Fibroblast of upper back skin (primary cell): ENCODE measurements at places on chromosomes 6 and 20.

DNA sequence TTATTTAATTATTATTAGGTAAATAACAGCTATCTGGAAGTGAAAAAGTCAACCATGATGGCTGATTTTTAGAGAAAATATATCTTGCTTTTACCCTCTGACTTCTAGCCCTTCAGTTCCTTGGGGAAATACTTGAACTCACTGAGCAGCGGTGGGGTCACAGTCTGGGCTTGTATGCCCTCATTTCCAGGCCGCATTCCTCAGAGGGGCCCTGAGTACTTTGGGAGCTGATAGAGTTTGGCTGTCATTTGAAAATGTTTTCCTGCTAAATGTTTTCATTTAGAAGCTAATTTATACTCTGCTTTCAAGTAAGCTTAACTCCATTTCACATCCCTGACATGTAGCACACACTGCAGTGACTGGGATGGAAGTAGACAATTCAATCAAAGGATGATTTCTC, 1028.5 kb downstream of the KIF16B start:
- no peak for DNase-seq

- peak; percentile 64 for DNase-seq
Measured at GRCh38 chr6:11632795-11633511, 95.4 kb downstream of the TMEM170B start.

- peak; percentile 12 for DNase-seq
Measured at GRCh38 chr20:5779071-5779900, 29.1 kb downstream of the SHLD1 start.

DNA sequence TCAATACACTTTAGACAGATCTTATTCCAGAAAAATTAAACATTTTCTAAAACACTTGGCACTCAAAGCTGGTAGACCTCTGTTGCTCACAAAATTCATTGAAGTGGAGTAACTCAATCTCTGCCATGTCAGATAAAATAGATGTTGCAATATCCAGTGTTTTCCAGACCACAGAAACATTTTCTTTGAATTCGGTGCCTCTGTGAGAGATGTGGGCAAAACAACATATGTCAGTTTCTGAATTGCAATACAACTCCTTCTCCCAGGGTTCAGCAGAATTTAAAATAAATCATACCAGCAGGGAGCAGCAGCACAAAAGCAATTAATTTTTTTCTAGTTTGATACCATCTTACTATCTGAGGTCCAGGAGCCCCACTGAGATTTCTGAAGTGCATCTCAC, 11.3 kb upstream of the PKHD1 start:
- DNase-seq = no peak

GRCh38 chr20:36378686-36379085, 72.5 kb downstream of the DLGAP4 start:
- no peak for DNase-seq

DNA sequence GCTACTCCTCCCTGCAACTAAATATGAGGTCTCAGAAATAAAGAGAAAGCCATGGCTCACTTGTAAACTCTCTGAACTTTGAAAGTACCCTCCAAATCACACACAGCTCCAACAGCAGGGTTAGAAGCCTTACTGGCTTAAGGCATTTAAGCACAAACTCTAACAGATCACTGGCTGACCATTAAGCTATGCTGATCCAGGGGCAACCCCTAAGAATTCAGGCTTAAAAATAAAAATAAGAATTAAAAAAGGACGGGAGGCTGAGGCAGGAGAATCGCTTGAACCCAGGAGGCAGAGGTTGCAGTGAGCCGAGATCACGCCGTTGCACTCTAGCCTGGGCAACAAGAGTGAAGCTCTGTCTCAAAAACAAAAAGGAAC, 21.8 kb downstream of the HLA-E start:
- no peak for DNase-seq
